Trophoblast cell (in vitro differentiated cells and primary cell): ENCODE measurements at places on chromosomes 6 and 20.

DNA sequence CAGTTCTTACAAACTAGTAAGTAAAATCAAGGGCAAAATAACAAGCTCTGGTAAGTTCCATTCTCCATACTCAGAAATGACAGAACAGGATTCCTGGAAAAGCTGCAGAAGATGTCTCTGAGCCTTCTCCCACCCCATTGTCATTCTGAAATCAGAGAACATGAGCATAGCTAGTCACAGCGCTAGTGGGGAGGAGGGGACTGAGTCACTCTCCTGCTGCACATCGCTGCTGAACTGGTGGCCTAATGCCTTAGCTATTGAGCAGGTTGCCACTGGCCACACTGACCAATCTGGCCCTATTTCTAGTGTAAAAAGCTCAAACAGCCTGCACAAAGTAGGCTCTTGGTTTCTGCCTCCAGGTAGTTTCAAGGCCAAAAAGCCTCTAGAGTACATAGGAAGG, 26.1 kb upstream of the RIPPLY2 start:
- DNase-seq: no peak

GRCh38 chr6:155882527-155883333, 427.1 kb upstream of the NOX3 start:
- no peak for DNase-seq

DNA sequence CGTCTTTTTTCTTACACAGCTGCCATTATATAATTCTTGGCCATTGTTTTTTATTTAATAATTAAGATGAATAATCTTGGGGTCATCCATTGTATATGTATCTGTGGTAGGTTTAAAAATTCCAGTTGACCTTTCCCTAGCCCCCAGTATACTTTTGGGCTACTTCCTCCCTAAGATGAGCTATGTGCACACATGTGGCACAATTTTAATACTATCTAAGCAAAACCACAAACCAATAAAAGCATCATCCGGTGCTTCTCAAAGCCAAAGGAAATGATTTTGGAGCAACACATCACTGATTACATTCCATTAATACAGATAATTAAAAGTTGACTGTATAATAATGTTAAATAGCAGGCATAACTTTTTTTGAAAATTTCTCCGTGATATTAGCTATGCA, 161.2 kb downstream of the ATXN1 start:
- DNase-seq: no peak

- no peak for DNase-seq
These were observed 221.9 kb downstream of the ADGRG6 start for GRCh38 chr6:142523515-142524375.

DNA sequence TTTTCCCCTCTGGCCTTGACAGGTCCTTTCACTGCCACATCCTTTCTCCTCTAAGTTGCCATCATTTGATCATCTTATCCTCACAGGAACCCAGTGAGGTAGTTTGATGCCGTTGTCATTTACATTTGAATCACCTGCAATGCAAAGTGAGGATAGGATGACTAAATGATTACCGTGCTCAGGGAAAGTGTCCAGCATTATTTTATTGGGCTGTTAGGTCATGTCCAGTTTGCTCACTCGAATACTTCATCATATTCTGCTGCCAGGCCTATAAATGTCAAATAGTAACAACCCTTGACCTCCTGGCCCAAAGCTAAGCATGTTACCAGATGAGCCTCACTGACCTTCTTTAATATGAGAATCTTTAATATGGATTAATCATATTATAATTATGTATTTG, 1068.7 kb upstream of the FLRT3 start:
- DNase-seq: no peak

- no peak for DNase-seq
These were observed 95.3 kb upstream of the ARMC2 start for GRCh38 chr6:108752733-108753590.

- DNase-seq: peak; percentile 33
These were observed 712 bp downstream of the DEK start for GRCh38 chr6:18263418-18264218.

DNA sequence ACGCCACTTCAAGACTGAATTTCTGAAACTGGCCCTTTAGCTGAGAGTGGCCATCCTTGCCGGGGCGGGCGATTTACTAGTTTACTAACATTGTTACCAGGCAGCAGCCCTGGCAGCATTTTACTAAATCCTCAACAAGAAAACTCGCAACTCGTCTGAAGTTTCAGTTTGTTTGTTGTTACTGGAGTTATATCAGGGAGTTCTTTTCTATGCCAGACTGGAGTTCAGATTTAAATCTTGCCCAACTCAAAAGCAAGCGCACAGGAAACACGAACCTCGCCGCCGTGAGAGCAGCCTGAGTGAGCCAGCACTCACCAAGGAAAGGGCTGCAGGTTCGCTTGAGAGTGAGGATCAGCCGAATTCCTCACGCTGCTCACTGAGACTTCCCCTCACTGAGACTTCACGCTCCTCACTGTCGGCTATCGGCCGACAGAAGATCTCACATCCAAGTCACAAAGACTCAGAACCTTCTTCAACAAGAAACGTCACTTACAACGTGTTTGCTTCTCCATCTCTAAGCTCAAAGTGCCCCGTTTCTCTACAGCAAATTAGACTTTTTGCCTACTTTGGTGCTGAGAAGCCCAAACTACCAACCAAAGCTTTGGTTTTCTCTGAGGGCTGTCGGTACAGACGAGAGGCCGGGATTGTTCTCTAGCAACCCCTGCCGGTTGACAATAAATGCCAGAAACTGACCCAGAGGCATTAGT, 78.9 kb downstream of the OLIG3 start:
- peak; percentile 53 for DNase-seq

DNA sequence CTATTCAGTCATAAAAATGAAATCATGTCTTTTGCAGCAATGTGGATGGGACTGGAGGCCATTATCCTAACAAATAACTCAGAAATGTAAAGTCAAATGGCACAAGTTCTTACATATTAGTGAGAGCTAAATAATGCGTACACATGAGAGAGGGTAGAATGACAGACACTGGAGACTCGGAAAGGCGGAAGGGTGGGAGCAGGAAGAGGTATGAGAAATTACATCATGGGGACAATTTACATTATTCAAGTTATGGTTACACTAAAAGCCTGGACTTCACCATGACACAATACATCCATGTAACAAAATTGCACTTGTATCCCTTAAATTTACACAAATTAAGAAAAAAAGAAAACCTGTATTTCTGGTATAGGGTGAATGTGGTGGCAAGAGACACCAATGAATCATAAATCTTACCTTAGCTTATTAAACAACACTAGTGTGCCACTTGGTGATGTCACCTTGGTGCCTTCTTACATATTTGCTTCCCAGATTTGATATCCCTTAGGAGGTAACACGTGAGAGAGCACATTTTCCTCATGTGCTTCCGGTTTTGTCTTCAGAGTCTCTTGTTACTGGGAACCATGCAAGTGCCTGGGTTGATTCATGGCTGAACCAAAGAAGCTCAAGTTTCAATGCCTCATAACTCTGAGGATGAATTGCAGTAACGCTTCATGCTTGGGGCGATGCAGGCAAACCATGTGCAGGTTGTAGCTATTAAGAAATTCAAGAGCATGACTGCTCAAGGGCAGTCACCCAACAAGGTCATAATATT, 84.6 kb downstream of the DCDC2 start:
- no peak for DNase-seq

DNA sequence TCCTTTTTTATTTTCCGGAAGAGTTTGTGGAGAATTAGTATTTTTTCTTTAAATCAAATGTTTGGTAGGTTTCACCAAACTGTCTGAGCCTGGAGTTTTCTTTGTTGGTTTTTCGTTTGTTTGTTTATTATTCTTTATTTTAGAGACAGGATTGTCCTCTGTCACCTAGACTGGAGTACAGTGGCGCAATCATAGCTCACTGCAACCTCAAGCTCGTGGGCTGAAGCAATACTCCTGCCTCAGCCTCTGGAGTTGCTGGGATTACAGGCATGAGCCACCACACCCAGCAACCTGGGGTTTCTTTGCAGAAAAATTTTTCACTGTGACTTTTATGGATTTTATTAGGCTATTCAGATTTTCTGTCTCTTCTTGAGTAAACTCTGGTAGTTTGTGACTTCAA, 120.2 kb upstream of the LOC128125822 start:
- DNase-seq: peak; percentile 75

- DNase-seq: no peak
These were observed 334.7 kb downstream of the BCKDHB start for GRCh38 chr6:80441131-80441530.

GRCh38 chr20:56715902-56716519, 86.9 kb downstream of the TFAP2C start:
- DNase-seq: no peak

GRCh38 chr6:138931660-138932059, 56.4 kb downstream of the REPS1 start:
- DNase-seq: no peak

GRCh38 chr6:63787021-63787420, 151.4 kb downstream of the PHF3 start:
- no peak for DNase-seq

DNA sequence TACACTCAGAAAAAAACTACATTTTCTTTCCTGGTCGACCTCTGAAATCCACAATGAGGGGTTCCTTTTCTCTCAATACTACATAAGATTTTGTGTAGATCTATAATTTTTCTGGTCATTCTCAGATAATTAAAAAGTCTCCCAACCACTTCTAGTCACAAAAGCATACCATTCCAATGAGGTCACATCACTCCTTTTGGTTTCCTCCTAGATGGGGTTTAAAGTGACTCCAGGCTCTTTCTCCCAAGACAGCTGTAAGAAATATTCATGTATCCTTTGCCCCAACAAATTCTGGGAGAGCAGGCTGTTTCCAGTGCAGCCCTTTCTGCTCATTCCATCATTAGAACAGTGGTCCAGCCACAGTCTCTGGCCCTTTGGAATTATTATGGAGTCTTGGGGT, 43.1 kb upstream of the BEND6 start:
- DNase-seq: peak; percentile 64

- no peak for DNase-seq
These were observed 12.5 kb downstream of the GNL1 start for GRCh38 chr6:30543821-30544220.

GRCh38 chr6:141313986-141314385, 818.7 kb upstream of the GJE1 start:
- DNase-seq: no peak

DNA sequence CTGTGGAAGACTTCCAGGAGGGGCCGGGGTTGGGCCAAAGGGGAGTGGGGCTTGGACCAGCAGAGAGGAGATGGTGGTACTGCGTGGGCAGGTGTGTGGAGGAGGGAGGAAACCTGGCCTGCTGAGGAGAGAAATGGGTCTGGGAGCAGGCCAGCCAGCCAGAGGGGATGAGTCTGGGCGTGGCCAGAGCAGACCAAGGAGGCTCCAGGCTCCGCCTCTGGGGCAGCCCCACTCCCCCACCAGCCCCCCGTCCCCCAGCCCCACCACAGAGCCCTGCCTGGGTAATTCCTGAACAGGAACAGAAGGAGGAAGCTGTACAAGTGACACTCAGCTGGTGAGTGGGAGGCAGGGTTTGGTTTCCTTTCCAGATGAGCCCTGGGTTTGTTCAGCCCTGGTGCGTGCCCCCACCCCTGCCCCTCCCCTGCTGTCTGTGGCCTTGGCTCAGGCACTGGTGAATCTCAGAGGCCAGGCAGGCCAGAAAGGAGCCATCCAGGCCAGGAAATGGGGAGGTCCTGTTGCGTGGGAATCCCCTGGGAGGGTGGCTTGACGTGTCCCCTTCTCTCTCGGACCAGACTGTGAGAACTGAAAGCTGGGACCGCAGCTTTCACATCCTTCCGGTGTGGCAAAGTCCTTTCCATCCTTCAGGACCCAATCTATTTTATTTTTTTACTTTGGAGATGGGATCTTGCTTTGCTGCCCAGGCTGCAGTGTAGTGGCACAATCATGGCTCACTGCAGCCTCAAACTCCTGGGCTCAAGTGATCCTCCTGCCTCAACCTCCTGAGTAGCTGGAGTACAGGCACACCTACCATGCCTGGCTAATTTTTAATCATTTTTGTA, 9.4 kb upstream of the SRC start:
- peak; percentile 43 for DNase-seq

GRCh38 chr6:143544011-143544696, 32.6 kb upstream of the FUCA2 start:
- no peak for DNase-seq

DNA sequence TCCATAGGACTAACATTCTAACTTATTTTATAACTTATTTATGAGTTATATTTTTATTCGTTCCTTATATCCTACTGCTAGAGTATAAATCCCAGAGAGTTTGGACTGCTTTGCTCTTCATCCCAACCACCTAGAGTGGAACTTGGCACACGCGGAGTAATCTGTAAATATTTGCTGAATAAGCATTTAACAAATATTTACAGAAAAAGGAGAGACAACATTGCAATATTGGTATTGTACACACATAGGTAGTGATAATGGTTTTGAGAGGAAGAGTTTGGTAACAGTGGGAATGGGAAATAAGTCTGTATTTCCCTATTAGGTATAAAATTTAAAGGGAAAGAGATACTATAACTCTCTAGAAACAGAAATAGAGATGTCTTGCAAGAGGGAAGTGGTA, 634.8 kb upstream of the CITED2 start:
- DNase-seq: no peak

DNA sequence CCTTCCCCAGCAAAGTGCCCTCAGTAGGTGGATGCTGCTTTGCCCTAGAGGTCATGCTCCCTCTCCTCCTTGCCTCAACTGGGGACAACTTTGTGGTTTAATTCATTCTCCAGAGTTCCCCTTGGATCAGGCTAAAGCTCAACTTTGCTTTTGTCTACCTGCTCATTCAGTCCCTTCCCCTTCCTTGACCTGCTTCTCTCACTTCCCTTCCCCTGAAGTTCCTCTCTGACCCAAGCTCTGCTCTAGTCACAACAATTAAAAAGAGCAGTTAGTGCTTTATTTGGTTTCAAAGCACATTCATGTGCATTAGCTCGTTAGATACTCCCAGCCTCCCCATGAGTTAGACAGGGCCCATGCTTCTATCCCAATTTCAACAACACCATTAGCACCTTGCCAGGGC, 71.3 kb downstream of the DZANK1 start:
- no peak for DNase-seq

DNA sequence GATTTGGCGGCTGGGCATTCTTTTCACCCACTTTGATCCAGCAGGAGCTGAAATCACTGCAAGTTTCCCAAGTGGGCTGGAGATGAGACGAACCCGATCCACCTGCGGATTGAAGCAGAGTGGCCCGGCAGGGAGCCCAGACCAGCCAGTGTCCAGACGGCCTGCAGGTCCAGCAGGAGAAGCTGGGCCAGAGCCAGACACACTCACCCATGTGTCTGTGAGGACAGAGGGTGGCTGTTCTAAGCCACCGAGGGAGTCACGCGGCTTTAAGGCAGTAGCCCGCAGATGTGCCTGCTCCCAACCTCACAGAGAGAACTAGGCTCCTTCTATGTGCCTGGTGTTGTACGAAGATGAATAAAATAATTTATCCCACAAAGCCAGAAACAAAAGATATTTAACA, 200.7 kb downstream of the WDR27 start:
- DNase-seq: no peak

DNA sequence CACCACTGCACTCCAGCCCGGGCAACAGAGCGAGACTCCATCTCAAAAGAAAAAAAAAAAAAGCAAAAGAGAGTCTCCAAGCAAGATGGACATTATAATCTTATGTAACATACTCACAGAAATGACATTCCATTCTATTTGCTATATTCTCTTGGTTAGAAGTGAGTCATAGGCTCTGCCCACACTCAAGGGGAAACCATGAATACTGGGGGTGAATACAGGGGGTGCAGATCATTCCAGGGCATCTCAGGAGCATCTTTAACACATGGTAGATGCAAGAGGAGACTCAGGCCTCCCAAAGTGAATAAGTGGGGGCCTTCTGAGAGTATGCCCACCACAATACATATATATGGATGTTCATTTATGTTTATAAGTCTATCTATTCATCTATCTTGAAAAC, 18.3 kb upstream of the RANBP9 start:
- peak; percentile 8 for DNase-seq
